Heart left ventricle (tissue), 16 donors: ENCODE measurements at places on chromosomes 6 and 20. TPM values are rescaled to one million over a fixed set of nuclear protein-coding genes. Genes with fewer than 3 reads are reported as not detected.
A peak's percentile ranks its signal among the peaks of the same experiment; 100 is the strongest.

GRCh38 chr6:1749041-1749440 is 139.3 kb downstream of the FOXC1 start:
- H3K4me1 ChIP-seq = no peaks in the 10 kb centered on the region
- DNase-seq = no peak
- H3K27me3 ChIP-seq = no peaks in the 10 kb centered on the region
- H3K27ac ChIP-seq = no peak overlapping the region

- H3K27me3 ChIP-seq = no peaks in the 10 kb centered on the region
- H3K36me3 ChIP-seq = no peaks in the 10 kb centered on the region
- DNase-seq = no peak
- H3K4me3 ChIP-seq = no peak overlapping the region
- H3K4me1 ChIP-seq = peaks cover 6% of the 10 kb centered on the region
These were observed 11.4 kb downstream of the RMND1 start for GRCh38 chr6:151440498-151440897.

DNA sequence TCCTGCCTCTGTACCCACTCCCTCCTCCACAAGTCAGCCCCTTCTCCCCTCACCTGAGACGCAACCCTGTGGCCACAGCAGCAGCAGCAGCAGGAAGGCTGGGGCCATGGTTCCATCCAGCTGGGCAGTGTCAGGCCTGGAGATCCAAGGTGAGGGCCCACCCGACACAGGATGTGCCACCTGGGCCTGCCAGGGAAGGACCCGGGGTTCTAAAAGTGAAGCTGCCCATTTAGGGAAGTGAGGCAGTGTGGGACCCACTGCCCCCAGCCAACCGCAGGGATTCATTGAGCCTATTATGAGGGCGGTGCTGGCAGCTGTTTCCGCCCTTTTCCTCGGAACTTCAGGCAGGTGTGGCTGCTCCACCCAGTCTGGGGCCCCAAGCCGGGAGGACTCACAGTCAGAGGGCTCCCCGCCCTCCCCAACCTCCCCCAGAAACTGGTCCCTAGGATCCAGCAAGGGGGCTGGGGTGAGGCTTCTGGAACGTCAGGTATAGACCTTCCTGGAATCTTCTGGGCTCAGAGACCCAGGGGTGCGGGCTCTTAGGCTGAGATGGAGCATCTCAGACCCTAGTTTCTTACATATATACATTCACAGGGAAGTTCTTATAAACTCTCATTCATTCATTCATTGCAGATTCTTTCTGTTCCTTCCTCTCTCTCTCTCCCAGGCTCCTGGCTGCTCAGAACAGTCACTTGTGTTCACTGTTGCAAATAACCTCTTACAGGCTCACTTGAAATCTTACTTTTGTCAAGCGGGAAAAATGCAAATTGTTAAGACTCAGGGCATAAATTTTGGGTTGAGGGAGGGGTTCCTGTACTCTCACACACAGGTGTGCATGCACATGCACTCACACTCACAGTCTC is at the start of gene TREML2:
Gene TREML2 (minus strand): TSS at position 249 of the 863 bp plus-strand sequence. CDS start 141 bp downstream, at position 108.
- no peak within 1 kb of the TSS for H3K4me3 ChIP-seq
- H3K36me3 ChIP-seq = no peaks in the 10 kb centered on the region
- no peaks in the 10 kb centered on the region for H3K4me1 ChIP-seq
- H3K27ac ChIP-seq = no peak within 1 kb of the TSS
- H3K27me3 ChIP-seq = peaks cover 10% of the 10 kb centered on the region

- peak; percentile 10 for DNase-seq
- H3K27ac ChIP-seq = no peak overlapping the region
- no peak overlapping the region for H3K4me3 ChIP-seq
- no peaks in the 10 kb centered on the region for H3K27me3 ChIP-seq
- H3K4me1 ChIP-seq = no peaks in the 10 kb centered on the region
- H3K36me3 ChIP-seq = no peaks in the 10 kb centered on the region
These were observed 125.8 kb upstream of the SRSF6 start for GRCh38 chr20:43331906-43332305.

DNA sequence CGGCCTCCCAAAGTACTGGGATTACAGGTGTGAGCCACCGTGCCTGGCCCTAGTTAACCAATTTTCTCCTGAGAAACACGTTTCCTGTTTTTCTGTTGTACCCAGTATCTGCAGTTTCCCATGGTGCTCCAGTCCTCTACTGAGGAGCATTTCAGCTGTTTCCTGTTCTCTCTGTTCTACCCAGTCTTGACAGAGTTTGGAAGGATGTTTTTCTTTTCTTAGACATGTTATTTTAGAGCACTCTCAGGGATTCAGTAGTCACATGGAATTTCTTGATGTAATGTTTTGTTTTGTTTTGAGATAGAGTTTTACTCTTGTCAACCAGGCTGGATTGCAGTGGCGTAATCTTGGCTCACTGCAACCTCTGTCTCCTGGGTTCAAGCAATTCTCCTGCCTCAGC is 129.8 kb upstream of the TIAM2 start:
- no peak overlapping the region for H3K4me3 ChIP-seq
- peaks cover 3% of the 10 kb centered on the region for H3K4me1 ChIP-seq
- H3K36me3 ChIP-seq = no peaks in the 10 kb centered on the region
- H3K27me3 ChIP-seq = no peaks in the 10 kb centered on the region

GRCh38 chr6:169251822-169252504 is 1.7 kb downstream of the THBS2 start:
- peak; percentile 7 for DNase-seq
- H3K27ac ChIP-seq = peak overlapping the region; percentile 55
- peaks cover 11% of the 10 kb centered on the region for H3K36me3 ChIP-seq
- peak overlapping the region; percentile 66 for H3K4me3 ChIP-seq
- H3K4me1 ChIP-seq = no peaks in the 10 kb centered on the region

- H3K27me3 ChIP-seq = no peaks in the 10 kb centered on the region
- H3K27ac ChIP-seq = no peak overlapping the region
- no peaks in the 10 kb centered on the region for H3K36me3 ChIP-seq
- H3K4me1 ChIP-seq = no peaks in the 10 kb centered on the region
- no peak overlapping the region for H3K4me3 ChIP-seq
These were observed 31.9 kb upstream of the JARID2 start for GRCh38 chr6:15213838-15214400.

DNA sequence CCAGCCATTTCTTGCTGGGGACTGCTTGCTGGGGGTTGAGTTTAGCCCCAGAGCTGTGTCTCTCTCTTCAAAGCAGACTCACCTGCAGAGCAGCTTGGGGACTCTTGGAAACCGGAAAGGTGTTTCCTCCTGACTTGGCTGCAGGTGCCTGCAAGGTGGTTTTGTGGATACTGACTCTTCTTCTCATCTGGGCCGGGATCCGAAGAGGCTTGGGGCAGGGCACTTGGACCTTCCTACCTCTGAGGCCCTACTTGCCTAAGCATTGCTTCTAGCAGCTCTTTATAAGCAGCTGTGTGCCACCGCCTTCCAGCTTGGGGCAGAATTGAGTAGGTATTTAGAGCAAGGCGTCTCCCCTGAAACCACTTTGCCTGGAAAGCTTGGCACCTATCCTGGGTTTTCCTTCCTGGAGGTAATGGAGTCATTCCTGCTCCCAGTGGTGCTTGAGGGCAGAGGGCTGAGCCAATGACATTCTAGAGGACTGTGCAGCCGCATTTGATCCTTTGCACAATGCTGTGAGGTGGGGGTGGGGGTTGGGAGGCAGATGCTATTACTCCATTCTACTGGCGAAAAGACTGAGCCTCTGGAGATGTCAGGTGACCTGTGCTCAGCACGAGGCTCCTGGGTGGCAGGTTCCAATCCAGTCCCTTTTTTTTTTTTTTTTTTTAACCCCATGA is 3.4 kb upstream of the CTSZ start:
- peak; percentile 25 for DNase-seq
- no peaks in the 10 kb centered on the region for H3K36me3 ChIP-seq
- no peak overlapping the region for H3K4me3 ChIP-seq
- H3K4me1 ChIP-seq = peaks cover 29% of the 10 kb centered on the region
- no peak overlapping the region for H3K27ac ChIP-seq
- H3K27me3 ChIP-seq = no peaks in the 10 kb centered on the region

DNA sequence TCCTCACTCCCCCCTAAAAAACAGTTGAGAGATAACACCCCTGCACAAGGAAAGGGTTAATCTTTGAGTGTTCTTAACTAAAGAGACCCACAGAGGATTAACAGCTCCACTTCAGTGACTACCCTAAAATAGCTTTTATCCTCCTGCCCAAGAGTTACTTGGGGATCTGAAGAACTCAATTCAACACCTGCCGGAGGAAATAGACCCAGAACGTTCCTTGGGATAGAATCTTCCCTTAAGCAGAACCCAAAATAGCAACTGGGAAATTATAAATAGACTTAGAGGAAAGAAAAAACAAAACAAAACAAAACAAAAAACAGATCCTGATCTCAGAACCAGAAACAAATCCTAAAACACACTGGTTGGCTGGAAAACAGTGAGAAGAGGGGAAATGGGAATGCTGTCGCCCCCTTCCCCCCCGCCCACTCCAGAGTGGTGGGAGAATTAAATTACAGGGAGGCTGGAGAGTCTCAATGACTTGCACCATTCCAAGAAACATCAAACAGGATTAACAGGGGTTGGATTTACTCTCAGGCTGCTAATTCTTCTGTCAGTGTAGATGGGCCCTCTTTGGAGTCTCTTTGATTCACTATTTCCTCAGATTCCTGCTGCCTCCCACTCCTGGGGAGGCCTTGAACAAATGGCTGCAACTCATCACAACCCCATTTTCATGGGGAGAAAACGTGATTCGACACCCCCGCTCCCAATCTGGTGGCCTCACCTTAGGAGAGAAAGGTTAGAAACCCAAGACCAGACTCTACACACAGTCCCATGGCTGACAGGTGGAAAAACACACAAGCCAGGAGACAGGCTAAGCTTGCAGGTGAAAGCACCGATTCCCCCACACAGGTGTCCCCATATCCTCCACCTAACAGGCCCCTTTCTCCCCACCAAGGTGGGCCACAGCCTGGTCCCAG is 1.4 kb downstream of the PLAGL2 start:
- peak overlapping the region; percentile 98 for H3K27ac ChIP-seq
- peaks cover 18% of the 10 kb centered on the region for H3K36me3 ChIP-seq
- peaks cover 67% of the 10 kb centered on the region for H3K4me1 ChIP-seq
- DNase-seq = no peak
- no peaks in the 10 kb centered on the region for H3K27me3 ChIP-seq
- H3K4me3 ChIP-seq = peak overlapping the region; percentile 99

DNA sequence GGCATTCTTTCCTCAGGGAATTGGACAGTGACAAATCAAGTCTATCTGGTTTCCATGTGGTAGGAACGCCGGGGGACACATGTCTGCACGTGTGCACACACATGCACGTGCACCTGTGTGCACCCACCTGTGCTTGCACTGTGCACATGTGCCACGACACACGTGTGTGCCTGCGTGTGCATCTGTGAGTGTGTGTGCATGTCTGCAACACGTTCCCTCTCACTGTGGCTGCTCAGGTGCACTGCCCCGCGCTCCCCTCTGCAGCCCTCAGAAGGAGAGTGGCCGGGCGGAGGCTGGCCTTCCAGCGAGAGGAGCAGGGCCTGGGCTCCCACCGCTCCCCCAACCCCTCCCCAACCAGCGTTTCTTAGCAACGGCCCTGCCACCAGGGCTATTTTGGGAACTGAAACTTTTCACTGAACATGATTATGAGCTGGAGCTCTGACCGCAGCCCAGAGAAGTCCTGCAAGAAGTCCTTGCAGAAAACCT is 147.8 kb downstream of the PHACTR3 start:
- H3K4me3 ChIP-seq = no peak overlapping the region
- no peak overlapping the region for H3K27ac ChIP-seq
- H3K36me3 ChIP-seq = no peaks in the 10 kb centered on the region
- H3K27me3 ChIP-seq = peaks cover 23% of the 10 kb centered on the region
- DNase-seq = peak; percentile 79

GRCh38 chr6:135266675-135267074 is 85.6 kb downstream of the MYB start:
- no peaks in the 10 kb centered on the region for H3K4me1 ChIP-seq
- H3K27ac ChIP-seq = no peak overlapping the region
- no peaks in the 10 kb centered on the region for H3K36me3 ChIP-seq
- no peak for DNase-seq
- H3K27me3 ChIP-seq = no peaks in the 10 kb centered on the region

DNA sequence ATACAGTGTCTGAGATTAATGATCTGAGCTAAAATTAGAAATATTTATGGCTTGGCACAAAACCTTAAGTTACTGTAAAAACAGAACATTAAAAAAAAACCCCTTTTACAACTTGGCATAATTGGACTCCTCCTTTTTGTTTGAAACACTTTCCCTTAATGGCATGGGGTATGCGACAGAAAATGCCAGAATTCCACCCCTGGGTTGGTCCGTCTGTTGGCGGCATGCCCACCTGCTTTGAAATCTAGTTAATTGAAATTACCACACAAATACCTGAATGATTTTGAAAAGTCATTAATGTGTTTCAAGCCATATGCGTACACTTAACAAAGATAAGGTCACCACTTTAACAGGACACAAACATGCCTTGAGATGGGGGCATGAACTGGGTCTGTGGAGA is 175.1 kb upstream of the FOXQ1 start:
- no peak overlapping the region for H3K27ac ChIP-seq
- no peaks in the 10 kb centered on the region for H3K36me3 ChIP-seq
- H3K4me3 ChIP-seq = no peak overlapping the region
- H3K27me3 ChIP-seq = no peaks in the 10 kb centered on the region

Gene IYD
- polyA plus RNA-seq = not detected
